NCI-H69 (cell line): ENCODE measurements at places on chromosomes 4 and X.

GRCh38 chr4:102601586-102602227 is 100.5 kb downstream of the NFKB1 start:
- no peak for DNase-seq

- DNase-seq: no peak
Observed at GRCh38 chr4:98689507-98690174, 31.2 kb upstream of the TSPAN5 start.

GRCh38 chrX:37745354-37745753 is 34.5 kb upstream of the CYBB start:
- peak; percentile 65 for DNase-seq

DNA sequence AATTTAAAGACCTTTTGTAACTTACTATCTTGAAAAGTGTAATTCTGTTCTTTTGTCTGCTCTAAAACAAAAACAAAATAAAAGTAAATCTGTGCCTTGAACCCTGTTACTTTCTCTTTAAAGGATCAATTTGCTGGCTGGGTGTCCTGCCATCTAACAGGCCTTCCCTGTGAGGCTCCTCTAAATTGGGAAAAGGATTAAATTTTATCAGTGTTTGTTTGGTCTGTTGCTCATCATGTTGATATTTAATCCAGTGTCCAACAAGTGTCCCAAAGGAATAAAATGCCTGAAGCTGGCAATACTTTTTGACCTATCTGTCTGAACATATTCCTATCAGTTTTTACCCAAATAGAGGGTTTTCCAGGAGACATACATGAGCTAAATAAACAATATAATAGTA is 688.7 kb downstream of the IL1RAPL1 start:
- no peak for DNase-seq

DNA sequence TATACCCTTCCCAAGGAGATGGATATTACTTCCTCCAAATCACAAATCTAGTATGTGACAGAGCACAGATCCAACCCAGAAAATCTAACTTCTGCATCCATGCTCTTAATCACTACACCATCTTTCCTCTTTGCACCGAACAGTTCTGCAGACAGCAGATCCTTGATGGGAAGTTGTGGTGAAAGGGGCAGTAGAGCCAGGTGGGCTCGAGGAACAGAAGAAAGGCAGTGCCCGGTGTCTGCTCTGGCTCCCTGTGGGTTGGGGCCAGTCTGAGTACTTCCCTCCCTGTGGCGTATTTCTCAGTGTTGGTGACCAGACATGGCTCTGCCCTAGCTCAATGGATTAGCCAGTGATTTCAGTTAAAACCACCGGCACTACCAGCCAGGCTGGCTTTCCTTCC is 15.3 kb downstream of the HOPX start:
- no peak for DNase-seq

GRCh38 chr4:95887551-95887950 is 47.7 kb downstream of the PDHA2 start:
- no peak for DNase-seq

DNA sequence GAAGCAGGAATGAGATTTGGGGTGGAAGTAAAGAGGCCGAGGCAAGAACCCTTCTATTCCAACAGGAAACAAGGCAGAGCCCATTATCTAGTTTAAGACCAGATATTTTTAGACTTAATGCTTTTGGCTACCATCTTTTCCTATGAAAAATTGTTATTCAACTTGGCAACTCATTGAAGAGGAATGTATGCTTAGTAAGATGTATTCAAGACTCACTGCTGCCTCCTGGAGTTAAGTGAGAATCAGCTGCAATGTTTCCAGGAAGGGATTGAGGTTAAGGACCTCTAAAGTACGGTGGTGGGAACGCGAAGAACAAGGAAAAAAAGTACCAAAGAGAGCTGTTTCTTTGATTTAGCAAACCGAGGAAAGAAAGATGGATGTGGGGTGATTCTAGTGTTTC is 89.1 kb downstream of the RAPGEF2 start:
- DNase-seq: peak; percentile 27

DNA sequence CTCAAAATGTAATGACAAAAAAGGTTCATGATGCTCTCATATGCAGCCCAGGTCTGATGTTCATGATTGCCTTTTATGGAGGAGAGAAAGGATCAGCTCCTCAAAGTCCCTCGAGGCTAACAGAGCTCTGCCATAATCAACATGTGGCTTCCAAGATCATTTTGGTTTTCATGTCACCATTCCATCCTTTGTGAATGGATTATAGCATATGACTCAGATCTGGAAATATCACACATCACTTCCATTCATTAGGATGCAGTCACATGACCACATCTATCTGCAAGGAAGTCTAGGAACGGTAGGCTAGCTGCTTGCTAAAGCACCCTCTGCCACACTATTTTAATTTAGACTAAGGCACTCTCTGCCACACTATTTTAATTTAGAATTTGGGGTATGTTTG is 77.6 kb downstream of the COX18 start:
- DNase-seq: no peak

DNA sequence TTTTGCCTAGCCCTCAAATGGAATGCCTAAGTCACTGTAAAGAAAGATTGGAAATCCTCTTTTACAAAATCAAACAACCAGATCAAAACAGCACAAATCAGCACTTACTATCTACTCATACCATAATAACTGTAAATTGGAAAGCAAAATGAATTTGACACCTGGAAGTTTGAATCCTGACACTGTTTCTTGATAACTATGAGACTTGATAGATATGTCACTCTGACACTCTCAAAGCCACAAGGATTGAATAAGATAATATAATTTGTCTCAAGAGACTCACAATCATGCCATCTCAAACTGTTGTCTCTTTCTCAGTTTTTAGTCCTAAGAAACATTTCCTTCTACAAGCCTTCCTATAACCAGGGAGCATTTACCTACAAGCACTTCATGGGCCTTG is 302.6 kb upstream of the DIAPH2 start:
- no peak for DNase-seq

- DNase-seq: no peak
Observed at GRCh38 chrX:109841869-109842579, 109.0 kb upstream of the ACSL4 start.

DNA sequence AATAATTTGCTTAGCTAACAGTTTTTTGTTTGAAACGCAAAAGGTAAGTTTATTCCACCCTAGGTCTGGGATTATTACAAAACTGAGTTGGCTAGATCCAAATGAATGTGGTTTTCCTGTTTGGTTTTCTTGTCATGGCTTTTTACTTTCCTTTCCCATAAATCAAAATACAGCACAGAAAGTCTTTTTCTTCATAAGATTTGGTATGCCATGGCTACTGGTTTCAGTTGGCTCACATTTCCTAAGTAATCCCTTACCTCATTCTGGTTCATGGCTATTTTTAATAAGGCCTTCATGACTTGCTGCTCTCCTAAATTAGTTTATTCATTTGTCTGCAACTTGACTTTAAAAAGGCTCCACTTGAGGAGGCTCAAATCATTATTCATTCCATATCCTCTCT is 12.9 kb upstream of the PAK3 start:
- no peak for DNase-seq

GRCh38 chrX:70172221-70172620 is 5.1 kb upstream of the DGAT2L6 start:
- peak; percentile 6 for DNase-seq

DNA sequence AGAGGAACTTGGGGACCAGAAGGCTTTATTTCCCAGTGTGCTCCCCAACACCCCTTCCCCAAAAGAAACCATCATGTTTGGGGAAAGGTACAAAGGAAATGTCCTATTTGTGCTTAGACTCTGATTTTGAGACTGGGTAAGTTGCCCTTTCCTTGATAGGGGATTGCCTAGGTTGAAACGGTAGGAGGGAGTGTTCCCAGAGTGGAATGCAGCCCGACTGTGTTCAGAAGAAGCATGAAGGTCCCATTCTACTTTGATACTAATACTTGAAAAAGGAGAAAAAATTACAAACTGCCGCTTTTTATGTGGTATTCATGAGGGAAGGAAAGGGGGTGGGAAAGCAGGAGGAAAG is 32.4 kb upstream of the TMEM131L start:
- no peak for DNase-seq

- no peak for DNase-seq
Observed at GRCh38 chr4:154010371-154010770, 221.5 kb upstream of the SFRP2 start.

GRCh38 chrX:6012357-6012756 is 216.3 kb downstream of the NLGN4X start:
- DNase-seq: no peak

- peak; percentile 93 for DNase-seq
Observed at GRCh38 chrX:125378205-125378604, 58.5 kb downstream of the TEX13C start.

DNA sequence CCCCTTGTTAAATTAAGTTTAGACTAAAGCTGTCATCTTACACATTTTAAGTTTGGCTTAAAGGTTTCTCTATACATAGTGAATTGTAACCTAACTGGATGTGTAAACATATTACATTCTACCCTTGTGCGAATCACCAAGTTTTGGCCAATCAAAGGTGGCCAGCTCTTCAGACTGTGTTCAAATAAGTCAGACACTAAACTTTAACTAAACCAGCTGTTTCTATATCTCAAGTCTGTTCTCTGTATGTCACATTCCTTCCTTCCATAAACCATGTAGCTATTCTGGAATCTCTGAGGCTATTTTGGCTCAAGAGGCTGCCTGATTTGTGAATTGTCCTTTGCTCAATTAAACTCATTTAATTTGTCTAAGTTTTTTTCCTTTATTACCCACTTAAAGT is 6.7 kb downstream of the SULT1B1 start:
- no peak for DNase-seq

- no peak for DNase-seq
Observed at GRCh38 chr4:186684889-186685309, 38.8 kb downstream of the FAT1 start.

GRCh38 chr4:36256398-36256891 is 12.1 kb upstream of the ARAP2 start:
- DNase-seq: no peak

- DNase-seq: no peak
Observed at GRCh38 chr4:159360549-159360948, 257.7 kb downstream of the RAPGEF2 start.

GRCh38 chr4:95544113-95545103 is 4.4 kb downstream of the UNC5C start:
- DNase-seq: no peak

GRCh38 chr4:74953647-74954046 is 20.7 kb downstream of the PARM1 start:
- no peak for DNase-seq

- DNase-seq: no peak
Observed at GRCh38 chr4:7865533-7865932, 74.1 kb downstream of the AFAP1 start.

- DNase-seq: peak; percentile 11
Observed at GRCh38 chr4:183139058-183139750, 40.1 kb downstream of the WWC2 start.

DNA sequence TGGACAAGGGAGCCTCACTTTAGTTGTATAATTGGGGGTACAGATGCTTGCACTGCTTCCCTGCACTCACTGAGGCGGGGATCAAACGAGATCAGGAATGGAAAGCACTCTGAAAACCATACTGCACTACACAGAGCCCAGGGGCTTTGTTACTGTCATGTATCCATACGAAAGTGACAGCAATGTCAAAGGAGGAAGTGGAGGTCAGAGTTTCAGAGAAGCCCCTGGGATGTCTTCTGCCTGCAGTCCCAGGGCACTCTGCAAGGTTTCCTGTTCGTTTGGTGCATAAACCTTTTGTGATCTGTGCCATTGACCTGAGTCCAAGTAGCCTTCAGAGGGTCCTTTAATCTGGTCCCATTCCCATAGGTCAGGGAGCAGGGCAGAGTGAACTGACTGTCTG is 31.2 kb downstream of the RNF175 start:
- DNase-seq: no peak

GRCh38 chrX:119190831-119191230 is 45.3 kb upstream of the PGRMC1 start:
- no peak for DNase-seq

GRCh38 chr4:153651587-153651986 is 32.5 kb upstream of the TLR2 start:
- DNase-seq: peak; percentile 78

DNA sequence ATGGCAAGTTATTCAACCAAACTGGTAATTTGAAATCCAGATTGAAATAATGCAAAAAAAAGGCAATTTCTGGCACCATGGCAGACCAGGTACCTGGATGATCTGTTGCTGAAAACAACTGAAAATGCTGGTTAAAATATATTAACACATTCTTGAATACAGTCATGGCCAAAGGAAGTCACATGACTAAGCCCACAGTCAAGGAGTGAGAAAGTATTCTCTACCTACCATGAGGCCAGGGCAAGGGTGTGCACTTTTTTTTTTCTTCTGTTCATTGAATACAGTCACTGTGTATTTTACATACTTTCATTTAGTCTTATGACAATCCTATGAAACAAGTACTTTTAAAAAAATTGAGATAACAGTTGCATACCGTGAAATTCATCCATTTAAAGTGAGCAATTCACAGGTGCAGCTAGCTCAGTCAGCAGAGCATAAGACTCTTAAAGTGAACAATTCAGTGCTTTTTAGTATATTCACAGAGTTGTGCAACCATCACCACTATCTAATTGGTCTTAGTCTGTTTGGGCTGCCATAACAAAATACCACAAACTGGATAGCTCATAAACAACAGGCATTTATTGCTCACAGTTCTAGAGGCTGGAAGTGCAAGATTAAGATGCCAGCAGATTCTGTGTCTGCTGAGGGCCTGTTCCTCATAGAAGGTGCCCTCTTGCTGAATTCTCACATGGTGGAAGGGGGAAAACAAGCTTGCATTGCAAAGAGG is 4.8 kb upstream of the MPP1 start:
- DNase-seq: no peak

GRCh38 chr4:73021634-73022033 is 47.9 kb downstream of the COX18 start:
- peak; percentile 28 for DNase-seq

GRCh38 chrX:32267796-32268195 is 943.6 kb downstream of the DMD start:
- DNase-seq: no peak

DNA sequence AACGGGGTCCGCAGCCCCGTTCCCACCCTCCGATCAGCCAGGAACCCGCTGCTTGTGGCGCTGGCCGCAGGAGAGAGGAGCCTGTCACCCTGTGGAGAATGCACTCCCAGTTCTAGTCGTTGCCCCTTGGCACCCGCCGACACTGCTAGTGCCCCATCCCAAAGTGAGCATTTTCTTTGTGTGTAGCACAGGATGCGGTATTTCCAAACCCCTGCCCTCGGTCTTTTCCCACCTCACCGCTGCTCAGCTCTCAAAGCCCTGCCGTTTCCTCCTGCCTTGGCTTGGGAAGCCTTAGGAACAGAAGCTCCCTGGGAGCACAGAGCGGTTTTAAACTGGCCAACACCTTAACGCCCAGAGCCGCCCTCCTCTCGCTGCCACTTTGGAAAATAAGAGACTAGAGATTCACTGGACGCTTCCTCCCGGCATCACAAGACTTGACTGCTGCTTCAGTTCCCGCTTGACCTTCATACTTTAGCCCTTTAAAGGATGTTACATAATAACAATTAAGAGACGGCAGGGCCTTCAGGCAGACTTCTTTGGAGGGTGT is 772 bp downstream of the CYP4V2 start:
- no peak for DNase-seq

GRCh38 chr4:5256421-5256820 is 205.1 kb downstream of the STK32B start:
- DNase-seq: no peak
